ENCODE measurements at places on chromosomes 3 and 15.
A peak's percentile ranks its signal among the peaks of the same experiment; 100 is the strongest.

GRCh38 chr15:31197497-31198414, 96.2 kb upstream of the TRPM1 start:
- DNase-seq, result peak; percentile 20

DNA sequence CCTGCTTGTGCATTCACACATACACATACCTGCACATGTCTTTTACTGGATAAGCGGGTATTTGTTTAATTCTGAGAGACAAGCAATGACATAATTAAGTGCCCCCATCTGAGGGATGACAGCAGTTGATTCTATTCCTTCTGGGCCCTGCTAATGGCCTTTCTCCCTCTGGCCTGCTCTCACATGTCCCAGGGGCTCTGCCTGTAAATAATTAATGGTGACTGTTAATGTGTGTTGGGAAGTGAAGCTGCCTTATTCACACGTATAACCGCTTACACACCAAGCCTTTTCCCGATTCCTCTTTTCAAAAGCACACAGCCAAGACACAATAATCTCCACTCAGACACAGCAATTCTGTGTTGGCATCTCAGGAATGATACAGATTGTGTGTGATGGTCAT, 47.8 kb downstream of the LRRK1 start:
- DNase-seq, result no peak

- DNase-seq, result no peak
Observed at GRCh38 chr3:18499301-18499700, 74.2 kb upstream of the SATB1 start.

DNA sequence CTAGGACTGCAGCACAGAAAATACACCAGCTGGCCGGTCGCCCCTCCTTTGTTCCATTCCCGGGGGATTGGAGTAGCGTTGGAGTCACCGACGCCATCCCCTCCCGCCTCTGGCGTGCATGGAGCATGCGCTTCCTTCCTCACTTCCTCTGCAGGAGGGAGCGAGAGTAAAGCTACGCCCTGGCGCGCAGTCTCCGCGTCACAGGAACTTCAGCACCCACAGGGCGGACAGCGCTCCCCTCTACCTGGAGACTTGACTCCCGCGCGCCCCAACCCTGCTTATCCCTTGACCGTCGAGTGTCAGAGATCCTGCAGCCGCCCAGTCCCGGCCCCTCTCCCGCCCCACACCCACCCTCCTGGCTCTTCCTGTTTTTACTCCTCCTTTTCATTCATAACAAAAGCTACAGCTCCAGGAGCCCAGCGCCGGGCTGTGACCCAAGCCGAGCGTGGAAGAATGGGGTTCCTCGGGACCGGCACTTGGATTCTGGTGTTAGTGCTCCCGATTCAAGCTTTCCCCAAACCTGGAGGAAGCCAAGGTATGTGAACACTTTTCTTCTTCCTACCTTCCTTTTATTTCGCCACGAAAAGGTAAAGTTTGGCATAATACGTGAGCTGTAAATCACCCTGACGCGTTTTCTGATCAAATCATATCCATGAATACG, at the start of gene SCG3:
Gene SCG3 (plus strand): TSS at position 201 of the 661 bp plus-strand sequence. CDS start 253 bp downstream, at position 454.
- DNase-seq, result peak; percentile 46
